ENCODE measurements at places on chromosomes 3 and 15. TPM values are rescaled to one million over a fixed set of nuclear protein-coding genes. Genes with fewer than 3 reads are reported as not detected.
A peak's percentile ranks its signal among the peaks of the same experiment; 100 is the strongest.

GRCh38 chr15:79102595-79102994 is 12.0 kb upstream of the RASGRF1 start:
- H3K27me3 ChIP-seq, result no peaks in the 10 kb centered on the region
- H3K27ac ChIP-seq, result no peak overlapping the region
- peak; percentile 61 for DNase-seq

Gene TEX9
- 4.9 TPM for total RNA-seq

- no peak overlapping the region for H3K4me3 ChIP-seq
- no peaks in the 10 kb centered on the region for H3K4me1 ChIP-seq
- no peaks in the 10 kb centered on the region for H3K27me3 ChIP-seq
Measured at GRCh38 chr3:180085122-180085710, 48.5 kb upstream of the PEX5L start.

DNA sequence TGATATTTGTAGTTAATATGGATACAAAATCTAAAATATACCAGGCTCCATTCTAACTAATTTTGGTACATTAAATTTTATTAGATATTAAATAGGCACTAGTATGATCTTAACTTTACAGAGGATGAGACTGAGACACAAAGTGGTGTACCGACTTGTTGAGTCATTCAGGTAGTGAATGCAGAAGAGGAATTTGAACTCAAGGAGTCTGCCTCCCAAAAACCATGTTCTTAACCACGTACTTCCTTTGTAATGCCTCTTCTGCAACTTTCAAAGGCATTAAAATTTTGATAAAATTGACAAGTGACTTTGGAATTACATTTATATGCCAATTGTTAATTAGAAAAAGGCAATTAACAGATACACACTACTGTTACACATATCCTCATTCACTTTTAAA is 61.8 kb downstream of the ZBBX start:
- DNase-seq, result no peak
- no peak overlapping the region for H3K27ac ChIP-seq
- H3K36me3 ChIP-seq, result no peaks in the 10 kb centered on the region
- no peak overlapping the region for H3K4me3 ChIP-seq
- no peaks in the 10 kb centered on the region for H3K4me1 ChIP-seq

Gene SENP7
- total RNA-seq, result 17.9 TPM

Gene RYK
- total RNA-seq, result 102 TPM

Gene GNAT1
- not detected for total RNA-seq

DNA sequence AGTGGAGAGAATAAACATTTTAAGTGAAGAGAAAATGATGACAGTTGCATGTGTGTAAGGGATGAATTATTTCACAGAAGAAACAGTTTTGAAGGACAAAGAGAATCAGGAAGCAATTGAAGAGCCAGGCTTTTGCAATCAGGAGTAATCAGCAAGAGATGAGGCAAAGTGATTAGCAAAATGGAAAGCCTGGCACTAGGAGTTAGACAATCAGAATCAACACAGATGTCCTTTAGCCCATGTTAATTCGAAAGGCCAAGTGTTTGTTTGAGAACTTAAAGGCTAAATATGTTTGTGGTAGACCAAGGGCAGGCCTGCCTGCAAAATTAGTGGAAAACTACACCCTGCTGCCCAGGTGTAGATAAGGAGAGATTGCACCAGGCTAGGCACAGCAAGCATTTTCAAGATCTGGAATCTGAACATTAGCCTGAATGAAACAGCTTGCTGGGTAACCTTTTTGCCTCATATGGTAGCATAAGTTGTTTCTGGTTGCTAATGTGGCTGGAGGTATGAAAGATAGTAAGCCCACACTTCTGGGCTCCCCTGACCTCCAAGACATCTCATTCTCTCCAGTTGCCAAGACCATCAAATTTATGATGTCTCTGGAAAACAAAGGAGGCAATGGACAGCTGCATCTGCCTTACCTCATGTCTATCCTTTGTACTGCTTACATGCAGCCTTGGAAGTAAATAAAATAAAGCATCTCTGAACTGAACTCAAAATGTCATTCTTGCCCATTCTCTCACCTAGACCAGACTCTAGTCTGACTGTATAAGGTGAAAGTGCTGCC is 22.0 kb upstream of the LEKR1 start:
- no peak overlapping the region for H3K4me3 ChIP-seq
- H3K27ac ChIP-seq, result no peak overlapping the region
- H3K27me3 ChIP-seq, result no peaks in the 10 kb centered on the region
- DNase-seq, result no peak
- H3K4me1 ChIP-seq, result no peaks in the 10 kb centered on the region

DNA sequence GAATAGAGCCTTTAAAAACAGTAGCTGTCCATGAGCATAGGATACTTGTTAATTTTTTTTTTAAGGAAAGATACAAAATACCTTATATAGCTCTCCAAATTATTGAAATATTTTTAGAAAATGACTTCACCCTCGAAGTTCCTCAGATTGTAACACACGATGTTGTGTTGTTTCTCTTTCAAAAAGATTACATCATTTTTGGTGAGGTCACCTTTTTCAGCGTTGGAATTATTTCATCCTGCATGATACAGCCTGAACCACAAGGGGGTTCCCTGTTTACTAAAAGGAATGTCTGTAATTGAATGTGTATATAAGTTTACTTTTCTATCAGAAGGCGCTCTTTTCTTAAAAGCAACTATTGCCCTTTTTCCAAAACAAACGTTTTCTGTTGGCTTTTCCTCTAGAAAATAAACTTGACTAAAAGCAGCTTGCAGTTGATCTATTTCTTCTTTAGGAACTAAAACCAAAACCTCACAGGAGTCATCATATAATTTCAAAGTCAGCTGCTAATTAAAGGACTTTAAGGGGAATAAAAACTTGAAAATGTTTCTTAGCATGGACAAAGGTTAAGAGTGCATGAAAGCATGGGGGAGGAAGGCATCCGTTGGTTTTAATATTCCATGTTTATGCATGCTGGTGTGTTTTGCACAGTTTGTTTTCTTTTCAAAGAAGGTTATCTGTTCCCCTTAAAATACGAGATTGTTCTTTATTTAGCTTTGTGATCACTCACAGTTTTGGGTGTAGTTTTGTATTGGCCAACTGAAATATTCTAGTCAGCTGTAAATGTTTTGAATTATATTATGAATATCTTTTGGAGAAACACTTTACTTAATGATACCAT is 29.4 kb downstream of the LYSMD4 start:
- H3K4me1 ChIP-seq, result peaks cover 39% of the 10 kb centered on the region
- no peak overlapping the region for H3K4me3 ChIP-seq

DNA sequence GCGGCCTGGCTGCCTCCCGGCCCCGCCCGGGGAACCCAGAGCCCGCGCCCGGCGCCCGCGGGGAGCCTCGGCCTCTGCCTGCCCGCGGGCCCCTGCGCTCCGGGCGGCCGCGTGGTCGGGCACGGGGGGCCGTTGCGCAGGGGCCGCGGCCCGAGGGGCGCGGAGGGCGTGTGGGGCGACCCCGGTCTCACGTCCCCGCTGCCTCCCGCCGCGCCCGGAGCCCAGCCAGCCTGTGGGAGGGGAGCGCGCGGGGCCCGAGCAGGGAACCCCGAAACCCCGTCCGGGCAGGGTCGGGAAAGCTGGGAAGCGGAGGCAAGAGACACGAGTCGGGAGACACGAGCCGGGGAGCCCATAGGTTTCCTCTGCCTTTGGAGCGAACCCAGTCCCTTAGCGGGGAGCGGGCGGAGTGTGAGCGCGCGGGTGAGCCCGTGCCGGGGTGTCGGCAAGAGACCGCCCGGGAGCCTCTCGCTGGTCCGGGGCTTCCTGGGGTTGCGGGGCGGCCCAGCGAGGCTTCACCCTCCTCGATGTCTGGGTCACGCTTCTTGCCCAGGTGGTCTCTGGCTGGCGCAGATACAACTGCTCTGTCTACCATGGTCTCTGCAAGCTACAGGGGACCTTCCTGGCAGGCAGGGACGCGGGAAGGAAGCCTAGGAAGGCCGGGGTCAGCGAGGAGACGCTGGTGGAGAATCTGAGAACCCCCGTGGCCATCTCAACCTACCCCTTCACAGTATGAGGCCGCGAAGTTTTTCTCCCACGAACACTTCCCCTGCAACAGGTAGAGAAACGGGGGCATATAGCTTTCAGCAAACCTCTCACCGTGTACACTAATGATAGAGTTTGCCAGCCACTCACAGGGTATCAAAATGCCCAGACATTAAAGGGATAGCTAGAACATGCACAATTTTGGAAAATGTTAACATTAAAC is 586 bp downstream of the LRRK1 start:
- DNase-seq, result no peak
- peak overlapping the region; percentile 78 for H3K4me3 ChIP-seq
- no peaks in the 10 kb centered on the region for H3K27me3 ChIP-seq
- no peaks in the 10 kb centered on the region for H3K36me3 ChIP-seq
- H3K4me1 ChIP-seq, result peaks cover 35% of the 10 kb centered on the region
- H3K27ac ChIP-seq, result peak overlapping the region; percentile 54

GRCh38 chr3:38101811-38102443 is 35.0 kb downstream of the ACAA1 start:
- H3K27ac ChIP-seq, result no peak overlapping the region
- DNase-seq, result no peak
- H3K27me3 ChIP-seq, result no peaks in the 10 kb centered on the region
- no peak overlapping the region for H3K4me3 ChIP-seq
- no peaks in the 10 kb centered on the region for H3K4me1 ChIP-seq

- no peaks in the 10 kb centered on the region for H3K27me3 ChIP-seq
- DNase-seq, result no peak
- no peak overlapping the region for H3K4me3 ChIP-seq
- H3K4me1 ChIP-seq, result no peaks in the 10 kb centered on the region
- H3K36me3 ChIP-seq, result no peaks in the 10 kb centered on the region
Measured at GRCh38 chr3:195365371-195365770, 77.4 kb downstream of the ACAP2 start.

DNA sequence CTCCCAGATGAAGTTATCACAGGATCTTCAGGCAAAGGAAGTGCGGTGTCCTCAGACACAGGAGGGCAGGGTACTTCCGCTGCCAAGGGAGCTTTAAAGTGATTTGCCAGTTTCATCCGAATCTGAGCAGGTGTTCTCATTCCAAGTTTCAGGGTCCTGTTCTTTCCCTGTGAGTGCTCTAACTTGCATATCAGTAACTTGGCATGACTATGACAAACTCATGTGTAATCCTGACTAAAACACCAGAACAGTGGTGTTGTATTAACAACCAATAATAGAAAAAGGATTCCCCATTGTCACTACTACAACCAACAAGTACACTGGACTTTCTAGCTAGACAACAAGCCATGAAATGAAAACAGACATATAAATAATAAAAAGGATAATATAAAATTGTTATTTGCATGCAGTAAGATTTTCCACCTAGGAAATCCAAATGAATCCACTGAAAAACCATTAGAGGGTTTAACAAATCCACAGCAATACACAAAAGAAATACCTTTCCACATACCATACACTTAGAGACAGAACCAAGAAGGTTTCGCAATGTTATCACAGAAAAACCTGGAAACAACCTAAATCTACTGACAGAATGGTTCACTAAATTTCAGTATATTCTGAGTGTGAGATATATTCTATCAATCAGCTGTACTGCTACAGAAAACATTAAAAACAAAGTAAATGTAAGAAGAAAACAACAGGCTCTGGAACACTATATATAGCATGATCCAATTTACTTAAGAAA is 40.9 kb upstream of the RPL35A start:
- DNase-seq, result no peak
- no peaks in the 10 kb centered on the region for H3K36me3 ChIP-seq
- H3K27me3 ChIP-seq, result no peaks in the 10 kb centered on the region
- H3K4me1 ChIP-seq, result no peaks in the 10 kb centered on the region
- H3K4me3 ChIP-seq, result no peak overlapping the region

DNA sequence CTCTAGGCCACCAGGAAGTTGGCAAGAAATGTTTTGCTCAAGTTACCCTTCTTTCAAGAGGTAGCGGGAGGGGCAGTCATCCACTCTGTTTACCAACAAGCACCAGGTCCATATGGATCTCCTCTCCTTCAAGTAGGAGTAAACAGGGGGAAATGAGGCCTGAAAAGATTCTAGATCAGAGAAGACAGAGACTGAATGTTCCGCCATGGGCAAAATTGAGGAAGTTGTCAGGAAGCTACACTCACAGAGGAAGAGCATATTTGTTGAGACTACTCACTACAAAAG is 81.6 kb downstream of the KLF15 start:
- DNase-seq, result no peak
- no peak overlapping the region for H3K27ac ChIP-seq
- H3K4me3 ChIP-seq, result no peak overlapping the region
- no peaks in the 10 kb centered on the region for H3K27me3 ChIP-seq
- no peaks in the 10 kb centered on the region for H3K36me3 ChIP-seq
- H3K4me1 ChIP-seq, result peaks cover 6% of the 10 kb centered on the region

Gene PPP1R14D
- not detected for total RNA-seq

GRCh38 chr3:4083225-4084015 is 219.7 kb upstream of the SETMAR start:
- no peaks in the 10 kb centered on the region for H3K36me3 ChIP-seq
- H3K4me3 ChIP-seq, result no peak overlapping the region
- H3K27me3 ChIP-seq, result no peaks in the 10 kb centered on the region
- DNase-seq, result no peak
- H3K27ac ChIP-seq, result no peak overlapping the region
- no peaks in the 10 kb centered on the region for H3K4me1 ChIP-seq

Gene RHCG
- total RNA-seq, result 1,938 TPM

GRCh38 chr15:46039703-46040102 is 404.9 kb downstream of the SQOR start:
- no peaks in the 10 kb centered on the region for H3K36me3 ChIP-seq
- no peak overlapping the region for H3K27ac ChIP-seq
- DNase-seq, result no peak
- no peaks in the 10 kb centered on the region for H3K4me1 ChIP-seq

DNA sequence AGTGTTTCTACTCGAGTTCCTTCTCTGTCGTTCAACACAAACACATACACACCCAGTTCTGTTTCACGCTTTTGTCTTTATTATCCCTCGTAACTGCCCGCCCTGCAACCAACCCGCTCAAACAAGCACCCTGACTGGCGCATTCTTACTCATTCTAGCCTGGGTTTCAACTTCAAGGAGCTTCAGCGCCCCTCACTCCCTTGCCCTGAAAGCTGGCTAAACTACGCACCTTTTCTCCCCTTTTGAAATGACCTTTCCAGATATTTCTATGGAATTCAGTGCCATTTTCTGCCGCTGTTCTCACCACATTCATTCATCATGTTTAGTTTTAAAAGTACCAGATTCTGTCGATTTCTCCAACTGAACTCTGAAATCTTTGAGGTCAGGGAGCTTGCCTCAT is 653 bp upstream of the MFSD1 start:
- no peak for DNase-seq
- H3K4me3 ChIP-seq, result peak overlapping the region; percentile 81
- peaks cover 43% of the 10 kb centered on the region for H3K4me1 ChIP-seq
- H3K36me3 ChIP-seq, result no peaks in the 10 kb centered on the region
- H3K27me3 ChIP-seq, result no peaks in the 10 kb centered on the region
- peak overlapping the region; percentile 85 for H3K27ac ChIP-seq

Gene DCUN1D1
- total RNA-seq, result 25.5 TPM

Gene LMCD1
- 78.3 TPM for total RNA-seq

GRCh38 chr3:168060317-168060716 is 35.4 kb downstream of the GOLIM4 start:
- H3K27ac ChIP-seq, result no peak overlapping the region
- H3K4me1 ChIP-seq, result peaks cover 12% of the 10 kb centered on the region
- H3K27me3 ChIP-seq, result no peaks in the 10 kb centered on the region
- H3K36me3 ChIP-seq, result no peaks in the 10 kb centered on the region

GRCh38 chr3:105423397-105423796 is 56.7 kb downstream of the ALCAM start:
- no peaks in the 10 kb centered on the region for H3K27me3 ChIP-seq
- no peak overlapping the region for H3K4me3 ChIP-seq
- no peaks in the 10 kb centered on the region for H3K36me3 ChIP-seq
- H3K27ac ChIP-seq, result no peak overlapping the region
- DNase-seq, result no peak
- H3K4me1 ChIP-seq, result no peaks in the 10 kb centered on the region
